Activated T-helper 1 cell treated with anti-CD3 and anti-CD28 coated beads, Interleukin-2, amount 50 U/mL, for 16 hours (primary cell): ENCODE measurements at places on chromosomes 11 and 22.

DNA sequence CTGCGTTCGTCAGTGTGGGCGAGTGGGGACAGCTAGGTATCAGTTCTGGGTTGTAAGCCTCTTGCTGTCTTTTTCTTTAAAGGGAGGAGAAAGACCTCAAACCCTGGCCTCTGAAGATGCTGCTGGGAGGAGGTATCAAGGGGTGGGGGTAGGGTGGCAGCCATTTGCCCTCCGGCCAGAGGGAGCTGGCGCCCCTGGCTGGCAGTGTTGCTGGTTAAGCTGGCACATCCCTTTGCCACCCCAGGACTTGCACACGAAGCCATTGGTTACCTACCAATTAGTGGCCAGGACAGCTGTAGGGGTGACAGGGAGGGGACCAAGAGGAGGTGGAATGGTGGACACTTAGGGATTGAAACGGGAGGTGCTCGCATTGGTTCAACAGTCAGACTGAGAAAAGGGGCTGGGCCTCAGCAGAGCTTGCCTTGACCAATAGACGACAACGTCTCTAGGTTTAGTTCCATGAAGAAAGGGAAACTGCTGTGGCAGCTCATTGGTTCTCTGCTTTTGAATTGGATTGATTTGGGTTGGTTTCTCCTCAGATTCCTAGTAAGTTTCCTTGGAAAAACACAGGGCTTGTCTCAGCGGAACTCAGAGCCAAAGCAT is 77.9 kb downstream of the ST3GAL4 start:
- no peak for DNase-seq

DNA sequence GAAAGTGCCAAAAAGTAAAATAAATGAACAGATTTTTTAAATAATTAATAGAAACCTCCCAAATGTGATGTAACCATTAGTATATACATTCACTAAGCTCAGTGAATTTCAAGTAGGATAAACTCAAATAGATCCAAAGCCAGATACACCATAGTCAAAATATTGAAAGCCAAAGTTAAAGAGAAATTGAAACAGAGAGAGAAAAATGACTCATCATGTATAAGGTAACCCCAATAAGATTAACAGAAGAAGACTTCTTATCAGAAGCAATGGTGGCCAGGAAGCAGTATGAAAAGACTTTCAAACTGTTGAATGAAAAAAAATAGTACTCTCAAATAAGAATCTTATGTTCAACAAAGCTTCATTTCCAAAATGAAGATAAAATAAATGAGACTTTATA is 70.5 kb downstream of the LUZP2 start:
- DNase-seq: no peak

GRCh38 chr11:130888790-130889189 is 27.5 kb downstream of the SNX19 start:
- DNase-seq: no peak

DNA sequence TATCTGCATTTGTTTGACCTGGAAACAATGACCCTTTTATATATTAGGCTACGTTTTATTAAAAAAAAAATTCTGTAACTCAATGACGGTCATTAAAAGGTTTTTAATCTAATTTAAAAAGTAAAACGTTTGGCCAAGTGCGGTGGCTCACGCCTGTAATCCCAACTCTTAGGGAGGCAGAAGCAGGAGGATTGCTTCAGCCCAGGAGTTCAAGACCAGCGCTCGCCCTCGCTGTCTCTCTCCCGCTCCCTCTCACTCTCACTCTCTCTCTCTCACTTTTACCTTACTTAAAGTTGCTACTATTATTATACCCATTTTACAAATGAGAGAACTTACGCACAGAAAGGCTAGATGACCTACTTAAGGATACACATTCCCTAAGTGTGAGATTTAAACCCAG is 814 bp upstream of the NARS2 start:
- no peak for DNase-seq

DNA sequence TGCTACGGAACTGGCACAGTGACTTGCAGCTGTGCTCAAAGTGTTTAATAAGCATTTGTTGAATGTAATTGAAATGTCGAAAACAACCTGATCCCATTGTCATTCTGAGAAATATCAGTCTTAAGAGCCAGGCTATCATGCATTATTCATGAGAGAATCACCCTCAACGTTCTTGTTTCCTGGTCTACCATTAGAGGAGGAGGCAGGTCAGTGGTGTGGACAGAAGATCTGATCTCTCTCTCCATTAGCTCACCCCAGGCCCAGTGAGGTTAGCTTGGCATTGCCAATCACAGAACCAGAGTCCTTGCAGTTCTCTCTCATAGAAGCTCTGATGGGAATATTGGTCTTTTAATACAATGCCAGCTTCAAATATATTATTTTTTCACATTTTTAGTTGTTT is 121.1 kb upstream of the SPON1 start:
- no peak for DNase-seq

DNA sequence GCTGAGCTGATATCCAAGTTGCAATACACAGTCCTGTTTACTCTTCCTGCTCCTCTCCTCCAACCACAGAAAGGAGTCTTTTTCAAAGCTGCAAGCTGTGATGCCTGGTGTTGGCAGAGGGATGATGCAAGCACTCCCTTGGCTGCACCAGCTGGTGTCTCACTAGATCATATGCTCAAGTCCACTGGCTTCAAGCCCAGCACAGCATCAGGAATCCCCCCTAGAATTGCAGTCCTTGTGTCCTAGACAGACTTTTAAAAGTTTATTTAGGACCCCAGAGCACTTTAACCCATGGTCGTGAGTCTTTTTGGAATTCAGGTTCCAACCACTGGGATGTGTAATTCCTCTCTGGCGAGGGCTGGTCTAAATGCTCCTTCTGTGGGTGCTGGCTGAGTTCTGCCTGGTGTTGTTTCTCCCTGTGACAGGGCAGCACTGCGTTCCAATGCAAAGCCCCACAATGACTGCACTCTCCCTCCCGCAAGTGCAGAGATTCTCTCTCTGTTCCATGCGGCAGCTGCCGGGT is 1.9 kb upstream of the HEPN1 start:
- DNase-seq: no peak

DNA sequence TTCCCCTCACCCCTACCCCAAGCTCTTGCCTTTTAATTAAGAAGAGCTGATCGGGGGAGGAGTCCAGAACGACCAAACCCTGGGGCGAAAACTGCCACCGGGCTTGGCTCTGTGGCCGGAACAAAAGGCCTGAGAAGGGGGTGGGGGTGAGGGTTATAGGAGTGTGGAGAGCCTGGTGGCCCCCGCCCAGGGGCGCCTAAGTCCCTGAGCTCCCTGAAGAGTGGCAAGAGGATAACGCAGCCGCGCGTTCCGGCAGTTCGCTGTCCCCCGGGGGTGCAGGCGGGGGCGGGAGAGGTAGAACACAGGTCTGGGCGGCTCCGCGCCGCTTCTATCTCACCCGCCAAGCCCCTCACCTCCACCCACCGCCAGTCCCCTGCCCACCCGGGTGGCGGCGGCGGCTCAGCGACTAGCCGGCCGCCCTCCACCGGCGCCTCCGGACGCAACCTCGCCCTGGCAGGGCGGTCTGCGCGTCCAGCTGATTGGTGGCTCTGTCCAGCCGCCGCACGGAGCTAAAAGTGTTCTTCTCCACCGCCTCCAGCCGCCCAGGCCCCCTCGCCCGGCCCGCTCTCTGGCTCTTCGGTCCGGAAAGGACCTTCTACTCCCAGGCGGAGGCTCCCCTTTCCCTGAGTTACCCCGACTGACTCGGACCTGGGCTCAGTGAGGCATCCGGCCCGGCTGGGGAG is 18.7 kb upstream of the BDNF start:
- DNase-seq: no peak

GRCh38 chr11:24842308-24842707 is 345.5 kb downstream of the LUZP2 start:
- no peak for DNase-seq

- DNase-seq: no peak
Observed at GRCh38 chr11:118838905-118839553, 44.7 kb upstream of the CXCR5 start.

GRCh38 chr22:29433856-29434255 is 4.5 kb upstream of the RFPL1 start:
- no peak for DNase-seq

- peak; percentile 13 for DNase-seq
Observed at GRCh38 chr22:19679522-19680101, 34.7 kb upstream of the SEPTIN5 start.

- no peak for DNase-seq
Observed at GRCh38 chr11:60252213-60253108, 9.5 kb upstream of the MS4A4E start.

DNA sequence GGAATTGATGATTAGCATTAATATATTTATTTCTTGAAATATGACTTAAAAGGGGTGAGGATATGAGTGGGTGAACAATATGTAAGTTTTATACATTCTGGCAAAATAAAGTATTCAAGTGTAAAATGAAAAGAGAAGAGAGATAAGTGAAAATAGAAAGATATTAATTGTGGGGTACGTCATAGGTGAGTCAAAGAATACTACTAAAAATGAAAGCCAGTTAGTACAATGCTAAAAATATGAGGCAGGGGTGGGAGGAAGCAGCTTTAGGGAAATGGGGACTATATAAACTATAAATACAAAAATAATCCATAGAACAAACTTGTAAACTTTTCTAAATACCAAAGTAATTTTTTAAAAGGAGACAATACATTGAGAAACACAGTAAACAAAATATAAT is 661.4 kb downstream of the CNTN5 start:
- DNase-seq: no peak

- DNase-seq: no peak
Observed at GRCh38 chr11:59776210-59777066, 21.3 kb downstream of the STX3 start.
